ENCODE measurements at places on chromosomes 2 and 18.

- DNase-seq = no peak
Observed at GRCh38 chr2:71477231-71477691, 23.9 kb downstream of the DYSF start.

GRCh38 chr2:224381521-224382279 is 20.2 kb downstream of the FAM124B start:
- no peak for DNase-seq

GRCh38 chr2:26576565-26577441 is 64.4 kb downstream of the CIB4 start:
- no peak for DNase-seq

DNA sequence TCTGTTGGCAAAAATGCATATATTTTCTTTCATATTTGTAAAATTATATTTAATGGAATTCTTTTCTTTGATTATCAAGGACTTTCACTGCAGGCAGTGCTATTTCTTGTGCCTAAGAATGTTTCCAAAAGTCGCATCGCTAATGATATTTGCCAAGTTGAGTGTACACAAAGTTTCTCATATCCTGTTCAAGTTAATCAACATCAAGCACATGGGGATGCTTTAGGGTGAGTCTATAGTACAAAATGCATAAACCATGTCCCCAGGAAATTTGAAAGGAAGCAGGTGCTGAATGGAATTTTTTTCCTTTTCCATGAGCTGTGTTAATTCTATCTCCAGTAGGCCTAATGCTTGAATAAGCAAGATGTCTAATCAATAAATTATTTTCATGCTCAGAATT is 129.7 kb downstream of the GALNT1 start:
- DNase-seq = no peak

DNA sequence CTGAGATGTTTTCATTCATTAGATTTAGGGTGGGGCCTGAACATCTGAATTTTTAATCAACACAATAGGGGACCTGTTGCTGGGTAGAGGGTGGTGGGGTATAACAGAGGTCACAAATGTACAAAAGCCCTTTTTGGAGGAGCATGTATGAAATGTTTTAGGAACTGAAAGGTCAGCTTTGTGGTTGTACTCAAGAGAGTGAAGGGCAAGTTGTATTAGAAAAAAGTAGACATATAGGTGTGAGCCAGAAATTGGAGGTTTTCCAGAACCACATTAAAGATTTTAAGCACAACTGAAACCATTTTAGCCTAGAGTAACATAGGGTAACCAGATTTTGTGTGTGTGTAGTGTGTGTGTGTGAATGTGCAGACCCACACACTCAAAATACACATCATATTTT is 62.3 kb downstream of the PTPRM start:
- DNase-seq = no peak

- DNase-seq = no peak
Observed at GRCh38 chr2:110680709-110681108, 2.8 kb upstream of the BUB1 start.

DNA sequence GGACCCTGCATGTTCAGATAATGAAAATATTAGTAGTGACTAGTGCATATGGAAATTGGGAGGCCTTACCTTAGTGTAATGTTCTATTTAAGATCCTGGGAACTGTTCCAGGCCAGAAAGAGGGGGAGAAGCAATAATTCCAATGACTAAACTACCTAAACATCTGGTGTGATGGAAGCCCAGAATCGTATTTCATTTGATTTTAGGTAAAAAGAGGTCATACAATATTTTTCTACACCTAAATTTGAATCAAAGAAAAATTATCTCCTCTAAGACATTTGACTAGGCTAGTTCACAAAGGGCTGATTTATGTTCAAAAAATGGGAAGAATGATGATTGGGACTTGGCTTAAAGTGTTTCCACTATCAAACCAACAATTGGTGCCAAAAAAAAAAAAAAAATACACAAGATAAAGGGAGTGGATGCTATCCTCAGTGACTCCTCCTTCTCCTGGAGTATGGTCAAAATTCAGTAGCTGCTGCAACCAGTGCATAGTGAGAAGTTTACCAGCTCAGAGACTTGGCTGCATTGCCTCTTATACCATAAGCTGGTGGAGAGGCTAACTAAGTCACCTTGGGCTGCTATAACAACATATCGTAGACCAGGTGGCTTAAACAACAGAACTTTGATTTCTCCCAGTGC is 1038.3 kb upstream of the ACVR2A start:
- DNase-seq = no peak

GRCh38 chr2:33323957-33324356 is 152.5 kb upstream of the RASGRP3 start:
- DNase-seq = no peak

- DNase-seq = peak; percentile 11
Observed at GRCh38 chr18:63578357-63578958, 8.7 kb upstream of the SERPINB13 start.

GRCh38 chr2:187547353-187547979 is 6.8 kb downstream of the TFPI start:
- no peak for DNase-seq

- no peak for DNase-seq
Observed at GRCh38 chr2:237222178-237222577, 136.5 kb downstream of the COPS8 start.

DNA sequence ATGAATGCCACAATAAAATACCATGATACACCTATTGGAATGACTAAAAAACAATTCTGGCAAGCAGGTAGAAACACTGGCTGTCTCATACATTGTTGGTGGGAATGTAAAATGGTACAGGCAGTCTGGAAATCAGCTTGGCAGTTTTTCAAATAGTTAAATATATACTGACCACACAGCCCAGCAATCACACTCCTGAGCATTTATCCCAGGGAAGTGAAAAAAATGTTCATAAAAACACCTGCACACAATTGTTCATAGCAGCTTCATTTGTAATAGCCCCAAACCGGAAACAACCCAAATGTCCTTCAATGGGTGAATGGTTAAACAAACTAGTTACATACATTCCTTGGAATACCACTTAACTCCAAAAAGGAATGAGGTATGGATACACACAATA is 137.2 kb downstream of the TFCP2L1 start:
- DNase-seq = no peak

DNA sequence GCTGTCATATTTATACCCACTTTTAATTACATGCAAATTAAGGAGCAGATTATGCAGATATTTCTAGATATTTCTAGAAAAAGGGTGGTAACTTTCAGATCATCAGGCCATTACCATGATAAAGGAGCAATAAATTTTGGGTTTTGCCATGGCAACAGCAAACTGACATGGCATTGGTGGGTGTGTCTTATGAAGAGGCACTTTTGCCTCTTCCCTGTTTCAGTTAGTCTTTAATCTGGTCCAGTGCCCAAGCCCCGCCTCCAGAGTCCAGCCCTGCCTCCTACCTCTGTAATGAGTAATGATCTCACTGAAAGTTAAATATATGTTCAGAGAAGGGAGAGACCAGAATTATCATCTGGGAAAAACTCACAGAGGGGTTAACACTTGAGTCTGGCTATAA is 124.8 kb downstream of the SCG2 start:
- no peak for DNase-seq

- DNase-seq = no peak
Observed at GRCh38 chr2:215906458-215906857, 106.9 kb downstream of the MREG start.

- DNase-seq = no peak
Observed at GRCh38 chr18:52610451-52611115, 270.6 kb downstream of the DCC start.

GRCh38 chr2:150391779-150392178 is 95.7 kb downstream of the RND3 start:
- no peak for DNase-seq

DNA sequence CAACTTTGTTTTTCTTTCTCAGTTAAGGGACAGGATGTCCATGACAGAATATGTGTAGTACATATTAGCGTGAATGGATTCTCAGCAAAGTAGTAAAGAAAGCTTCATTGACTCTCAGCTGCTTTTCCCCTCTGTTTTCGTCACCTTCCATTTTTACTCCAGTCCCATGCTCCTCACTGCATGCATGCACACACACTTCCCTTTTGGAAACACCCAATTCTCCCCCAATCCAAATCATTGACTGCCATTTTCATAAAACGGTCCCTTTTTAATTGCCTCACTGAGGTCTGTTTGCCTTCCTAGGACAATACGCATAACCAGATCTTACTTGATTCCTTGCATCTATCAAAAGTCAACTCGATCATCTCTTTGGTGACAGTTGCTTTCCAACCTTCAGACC is 287.5 kb upstream of the PARD3B start:
- DNase-seq = no peak

DNA sequence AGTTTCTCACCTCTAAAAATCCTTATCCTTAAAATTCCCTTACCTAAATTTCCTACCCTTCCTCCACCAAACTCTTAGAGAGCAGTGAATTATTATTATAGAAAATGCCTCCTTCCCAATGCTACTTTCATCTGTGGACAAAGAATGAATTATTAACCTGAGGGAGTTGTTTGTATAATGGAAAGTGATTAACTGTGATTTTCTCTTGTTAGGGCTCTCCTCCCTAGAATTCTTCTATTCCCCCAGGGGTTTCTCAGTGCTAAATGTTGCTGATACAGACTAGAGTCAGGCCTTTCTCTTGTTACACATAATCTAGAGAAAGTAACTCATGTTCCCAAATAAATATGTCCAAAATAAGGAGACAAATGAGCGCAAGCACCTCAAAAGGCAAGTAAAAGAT is 23.3 kb downstream of the EPB41L5 start:
- DNase-seq = no peak

DNA sequence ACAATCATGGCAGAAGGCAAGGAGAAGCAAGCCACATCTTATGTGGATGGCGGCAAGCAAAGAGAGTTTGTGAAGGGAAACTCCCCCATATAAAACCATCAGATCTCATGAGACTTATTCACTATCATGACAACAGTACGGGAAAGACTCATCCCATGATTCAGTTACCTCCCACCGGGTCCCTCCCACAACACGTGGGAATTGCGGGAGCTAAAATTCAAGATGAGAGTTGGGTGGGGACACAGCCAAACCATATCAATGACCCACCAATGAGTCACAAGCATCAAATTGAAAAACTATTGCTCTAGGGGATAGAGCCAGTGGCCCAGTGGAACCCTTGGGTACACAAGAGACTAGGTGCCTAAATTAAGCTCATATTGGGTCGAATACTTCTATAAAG is 157.4 kb downstream of the FBXO15 start:
- no peak for DNase-seq

DNA sequence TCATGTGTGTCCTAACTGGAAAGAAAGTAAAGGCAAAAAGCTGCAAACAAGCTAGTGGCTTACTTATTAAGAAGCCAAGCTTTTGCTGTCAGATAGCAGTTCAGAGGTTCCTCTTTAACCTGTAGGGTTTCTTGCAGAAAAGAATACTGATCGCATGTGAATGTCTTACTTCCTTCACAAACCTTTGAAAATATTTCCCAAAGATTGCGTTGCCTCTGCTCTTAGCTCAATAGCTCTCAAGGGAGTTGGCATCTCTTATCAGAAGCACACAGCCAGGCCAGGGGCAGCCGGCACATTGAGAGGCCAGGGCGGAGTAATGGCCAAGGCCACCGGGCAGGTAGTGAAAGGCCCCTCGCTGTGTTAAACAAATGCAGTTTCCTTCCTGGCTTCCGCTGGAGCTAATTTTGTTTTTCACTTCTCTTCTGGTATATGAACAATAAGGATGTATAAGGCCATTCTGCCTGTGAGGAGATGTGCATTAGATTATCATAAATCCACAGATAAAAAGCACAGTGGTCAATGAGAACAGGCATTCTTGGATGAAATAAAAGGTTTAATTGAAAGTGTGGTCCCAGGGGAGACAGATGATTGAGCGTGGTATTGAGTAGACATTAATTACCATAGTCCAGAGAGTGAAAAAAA is 542.4 kb upstream of the NRP2 start:
- no peak for DNase-seq

GRCh38 chr18:12088096-12088495 is 5.5 kb upstream of the ANKRD62 start:
- no peak for DNase-seq

DNA sequence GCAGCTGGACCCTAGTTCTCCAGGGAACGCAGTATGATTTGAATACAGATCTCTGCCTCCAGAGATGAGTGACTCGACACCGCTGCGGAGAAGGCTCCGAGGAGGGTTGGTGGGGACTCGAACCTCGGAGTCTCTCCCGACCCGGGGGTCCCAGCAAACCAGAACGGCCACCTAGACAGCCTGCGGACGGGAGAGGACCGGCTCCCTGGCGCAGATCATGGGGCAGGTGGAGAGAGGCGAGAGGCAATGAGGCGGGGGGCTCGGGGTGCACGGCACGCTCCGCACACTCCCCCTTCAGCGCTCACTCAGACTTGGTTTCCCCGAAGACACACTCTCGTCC is 12.6 kb downstream of the DYSF start:
- DNase-seq = no peak

DNA sequence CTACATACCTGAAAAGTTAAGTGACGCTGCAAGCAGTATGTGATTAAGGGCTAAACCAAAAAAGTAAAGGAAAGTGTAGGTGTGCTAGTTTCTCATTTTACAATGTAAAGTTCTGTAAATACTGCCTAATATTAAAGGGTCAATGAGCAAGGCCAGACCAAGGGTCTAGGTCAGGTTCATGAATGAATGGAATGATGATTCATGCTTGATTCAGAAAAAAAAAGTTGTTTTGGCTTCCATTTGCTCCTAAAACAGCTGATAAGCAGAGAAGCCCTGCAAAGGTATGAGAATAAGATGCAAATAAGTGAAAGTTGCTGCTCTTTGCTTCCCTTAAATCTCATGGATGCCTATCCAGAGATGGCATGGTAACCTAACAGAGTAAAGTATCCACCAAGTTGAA is 61.3 kb downstream of the PTRHD1 start:
- DNase-seq = no peak

- DNase-seq = no peak
Observed at GRCh38 chr18:32553640-32554365, 83.1 kb upstream of the GAREM1 start.

DNA sequence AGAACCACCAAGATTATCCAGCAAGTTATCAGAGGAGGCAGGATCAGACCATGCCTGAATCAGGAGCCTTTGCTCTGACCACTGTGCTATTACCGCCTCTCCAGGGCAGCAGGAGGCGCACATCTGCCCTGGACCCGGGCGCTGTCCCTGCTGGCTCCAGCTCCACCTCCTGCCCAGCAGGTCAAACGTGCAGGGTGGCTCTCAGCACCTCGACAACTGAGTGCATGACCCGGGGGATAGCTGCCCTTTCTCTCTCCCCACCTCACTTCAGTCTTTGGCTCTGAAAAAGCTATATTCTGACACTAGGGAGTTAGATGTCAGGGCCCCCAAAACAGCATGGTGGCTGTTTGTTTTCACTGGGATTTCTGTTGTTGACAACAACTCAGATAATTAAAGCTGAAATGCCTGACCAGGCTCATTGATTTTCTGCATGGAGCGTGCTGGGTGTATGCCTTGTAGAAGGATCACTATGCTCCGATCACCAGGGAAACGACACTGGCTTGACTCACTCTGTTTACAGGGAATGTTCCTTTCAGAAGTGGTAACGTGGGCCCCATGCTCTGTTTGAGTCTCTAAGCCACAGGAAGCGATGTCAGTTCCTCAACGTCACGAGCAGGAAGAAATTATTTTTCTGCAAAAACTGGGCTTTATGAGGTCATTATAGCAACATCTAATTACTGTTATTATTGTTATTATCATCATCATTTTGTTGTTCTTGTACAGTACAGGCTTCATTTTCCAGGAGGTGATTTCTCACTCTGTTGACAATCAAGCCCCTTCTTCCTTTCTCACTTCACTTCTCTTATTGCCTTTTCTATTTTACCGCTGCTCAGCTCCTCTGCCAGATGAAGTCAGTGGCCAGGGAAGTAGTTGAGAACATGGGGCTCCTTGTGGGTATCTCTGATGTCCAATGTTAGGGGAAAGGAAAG is 125.6 kb downstream of the PLB1 start:
- no peak for DNase-seq

All from NCI-H1105 (cell line).